Small intestine (tissue), 16 donors: ENCODE measurements at places on chromosomes 6 and 20. TPM values are rescaled to one million over a fixed set of nuclear protein-coding genes. Genes with fewer than 3 reads are reported as not detected.

FOXA2 gene
- polyA plus RNA-seq, result 0.45 TPM

DNA sequence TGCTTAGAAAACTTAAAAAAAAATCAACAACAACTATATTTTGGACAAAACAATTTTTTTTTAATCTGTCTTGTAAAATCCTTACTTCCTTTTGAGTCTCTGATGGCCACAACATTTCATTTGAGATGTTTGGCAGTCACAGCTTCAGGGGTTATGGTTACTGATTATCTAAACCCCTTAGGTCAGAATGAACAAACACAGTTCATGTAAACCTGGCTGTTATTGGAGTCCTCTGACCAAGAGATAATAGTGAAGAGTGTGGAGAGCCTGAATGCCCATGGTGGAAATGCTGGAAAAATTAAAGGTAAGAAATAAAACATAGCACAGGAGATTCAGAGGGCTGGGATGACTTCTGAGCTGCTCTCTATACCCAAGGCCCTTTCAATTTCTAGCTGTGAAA, 38.2 kb downstream of the TMX4 start:
- H3K27ac ChIP-seq, result no peak overlapping the region
- no peak overlapping the region for H3K4me3 ChIP-seq
- H3K4me1 ChIP-seq, result no peaks in the 10 kb centered on the region
- no peaks in the 10 kb centered on the region for H3K27me3 ChIP-seq
- DNase-seq, result no peak
- H3K36me3 ChIP-seq, result peaks cover 7% of the 10 kb centered on the region

APOM gene
- 32.8 TPM for polyA plus RNA-seq

DNA sequence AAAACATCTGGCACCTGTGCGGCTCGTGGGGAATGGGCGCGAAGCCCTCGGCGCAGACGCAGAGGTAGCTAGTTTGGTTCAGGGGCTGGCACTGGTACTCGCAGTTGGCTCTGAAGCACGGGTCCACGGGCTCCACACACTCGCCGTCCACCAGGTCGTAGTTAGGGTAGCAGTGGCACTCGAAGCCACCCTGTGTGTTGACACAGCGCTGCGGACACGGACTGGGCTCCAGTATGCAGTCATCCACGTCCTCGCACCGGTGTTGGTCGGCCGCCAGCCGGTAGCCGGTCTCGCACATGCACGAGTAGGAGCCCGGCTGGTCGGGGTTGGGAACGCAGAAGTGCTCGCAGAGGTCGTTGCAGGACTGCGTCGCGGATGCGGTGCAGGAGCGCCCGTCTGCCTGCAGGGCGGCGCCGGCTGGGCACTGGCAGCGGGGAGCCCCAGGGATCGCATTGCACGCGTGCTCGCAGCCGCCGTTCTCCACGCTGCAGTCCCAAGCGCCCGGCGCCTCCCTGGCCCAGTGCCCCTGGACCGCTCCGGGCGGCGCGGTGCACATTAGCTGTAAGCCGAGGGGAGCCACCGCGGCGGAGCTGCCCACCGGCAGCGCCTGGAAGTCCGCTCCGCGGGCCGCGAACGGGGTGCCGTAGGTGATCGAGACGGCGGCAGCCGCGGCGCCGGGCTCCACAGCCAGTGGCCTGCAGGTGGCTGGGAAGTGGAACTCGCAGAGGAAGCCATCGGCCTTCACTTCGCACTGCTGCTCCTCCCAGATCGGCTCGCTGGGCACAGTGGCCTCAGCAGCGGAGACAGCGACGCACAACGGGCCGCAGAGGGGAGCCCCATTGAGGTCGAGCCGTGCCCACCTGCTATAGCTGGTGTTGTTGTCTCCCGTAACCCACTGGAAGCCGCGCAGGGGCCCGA, 930 bp downstream of the THBD start:
- peaks cover 14% of the 10 kb centered on the region for H3K27me3 ChIP-seq
- H3K4me1 ChIP-seq, result peaks cover 13% of the 10 kb centered on the region
- H3K4me3 ChIP-seq, result peak overlapping the region; percentile 19
- no peaks in the 10 kb centered on the region for H3K36me3 ChIP-seq
- DNase-seq, result peak; percentile 24

BPIFA1 gene
- not detected for polyA plus RNA-seq

DNA sequence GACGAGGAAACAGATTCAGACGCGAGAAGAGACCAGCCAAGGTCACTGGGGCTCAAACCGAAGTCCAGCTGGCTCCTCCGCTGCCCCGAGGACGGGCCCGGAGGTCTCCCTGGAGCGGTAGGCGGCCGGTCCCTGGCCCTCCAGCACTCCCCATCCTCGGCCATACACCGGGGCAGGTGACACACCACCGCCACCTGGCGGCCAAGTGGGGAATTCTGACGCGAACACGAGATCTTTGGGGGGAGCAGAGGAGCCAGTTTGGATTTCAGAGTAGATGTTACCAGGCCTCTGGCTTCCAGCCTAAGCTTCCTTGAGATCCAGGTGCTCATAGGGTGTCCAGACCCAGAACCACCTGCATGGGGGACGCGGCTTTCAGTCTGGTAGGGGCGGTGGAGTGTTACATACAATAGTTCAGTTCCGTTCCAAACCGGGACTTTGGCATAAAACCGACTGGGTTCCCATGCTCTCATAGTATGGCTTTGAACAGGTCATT, 16.1 kb downstream of the BPIFB1 start:
- H3K4me3 ChIP-seq, result no peak overlapping the region
- no peak overlapping the region for H3K27ac ChIP-seq

GRCh38 chr6:36917541-36918193, 31.9 kb downstream of the C6orf89 start:
- H3K36me3 ChIP-seq, result peaks cover 17% of the 10 kb centered on the region
- peaks cover 9% of the 10 kb centered on the region for H3K4me1 ChIP-seq
- no peaks in the 10 kb centered on the region for H3K27me3 ChIP-seq
- H3K27ac ChIP-seq, result no peak overlapping the region
- no peak for DNase-seq

LRRN4 gene
- 0.15 TPM for polyA plus RNA-seq

- no peaks in the 10 kb centered on the region for H3K27me3 ChIP-seq
- DNase-seq, result no peak
- H3K4me3 ChIP-seq, result no peak overlapping the region
- peaks cover 6% of the 10 kb centered on the region for H3K36me3 ChIP-seq
These were observed 16.6 kb upstream of the MAPK13 start for GRCh38 chr6:36113703-36114102.

DNA sequence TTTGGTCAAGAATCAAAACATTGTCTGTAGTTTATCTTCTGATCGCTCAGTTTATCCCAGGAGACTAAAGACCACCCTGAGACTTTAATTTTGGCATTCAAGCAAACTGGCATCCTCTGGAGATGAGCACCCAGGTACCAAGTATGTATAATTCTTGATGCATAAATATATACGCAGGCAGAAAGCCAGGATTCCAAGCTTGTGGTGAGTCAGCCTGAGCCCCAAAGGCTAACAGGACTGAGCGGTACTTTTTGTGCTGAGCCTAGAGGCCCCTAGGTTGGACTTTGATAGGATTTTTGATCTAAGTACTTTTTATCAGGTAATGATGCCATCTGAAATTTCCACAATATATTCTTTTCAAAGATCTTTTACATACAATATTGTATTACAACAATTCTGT, 301.3 kb downstream of the TFAP2B start:
- no peaks in the 10 kb centered on the region for H3K36me3 ChIP-seq
- no peak overlapping the region for H3K27ac ChIP-seq
- no peaks in the 10 kb centered on the region for H3K27me3 ChIP-seq
- no peak overlapping the region for H3K4me3 ChIP-seq
- no peak for DNase-seq
- no peaks in the 10 kb centered on the region for H3K4me1 ChIP-seq

PPP1R18 gene
- polyA plus RNA-seq, result 13.6 TPM

GRCh38 chr6:138410972-138411880, 7.2 kb downstream of the HEBP2 start:
- peaks cover 20% of the 10 kb centered on the region for H3K36me3 ChIP-seq
- no peak for DNase-seq
- H3K27ac ChIP-seq, result no peak overlapping the region
- peaks cover 1% of the 10 kb centered on the region for H3K4me1 ChIP-seq

- peaks cover 47% of the 10 kb centered on the region for H3K36me3 ChIP-seq
- H3K27me3 ChIP-seq, result no peaks in the 10 kb centered on the region
- H3K4me3 ChIP-seq, result no peak overlapping the region
- H3K4me1 ChIP-seq, result no peaks in the 10 kb centered on the region
- H3K27ac ChIP-seq, result no peak overlapping the region
These were observed 17.3 kb downstream of the NSFL1C start for GRCh38 chr20:1449370-1449769.

CD93 gene
- 0.67 TPM for polyA plus RNA-seq

GRCh38 chr6:135319819-135320218, 138.7 kb downstream of the MYB start:
- no peaks in the 10 kb centered on the region for H3K4me1 ChIP-seq
- H3K27me3 ChIP-seq, result no peaks in the 10 kb centered on the region
- DNase-seq, result no peak
- no peak overlapping the region for H3K4me3 ChIP-seq

ETV7 gene
- polyA plus RNA-seq, result 7.4 TPM

DNA sequence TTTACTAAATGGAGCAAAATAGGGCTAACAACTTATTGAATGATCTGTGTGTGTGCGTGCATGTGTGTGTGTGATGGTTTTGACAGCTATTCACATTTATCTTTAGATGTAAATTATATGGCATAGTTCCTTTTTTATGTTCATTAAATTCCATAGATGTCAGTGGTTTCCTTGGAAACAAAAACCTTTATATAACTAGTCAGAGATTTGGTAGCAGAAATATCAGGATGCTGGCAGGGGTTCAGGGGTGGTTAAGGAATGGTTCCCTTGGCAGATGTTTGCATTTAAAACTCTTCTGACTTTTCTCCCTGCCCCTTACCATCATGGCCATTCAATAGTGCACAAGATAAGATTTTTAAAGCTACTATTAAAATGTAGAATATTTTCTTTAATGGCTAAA, 256.6 kb downstream of the PLCB1 start:
- H3K27ac ChIP-seq, result no peak overlapping the region
- no peak for DNase-seq
- no peak overlapping the region for H3K4me3 ChIP-seq
- H3K36me3 ChIP-seq, result no peaks in the 10 kb centered on the region
- H3K27me3 ChIP-seq, result no peaks in the 10 kb centered on the region

SNPH gene
- polyA plus RNA-seq, result 0.65 TPM

DNA sequence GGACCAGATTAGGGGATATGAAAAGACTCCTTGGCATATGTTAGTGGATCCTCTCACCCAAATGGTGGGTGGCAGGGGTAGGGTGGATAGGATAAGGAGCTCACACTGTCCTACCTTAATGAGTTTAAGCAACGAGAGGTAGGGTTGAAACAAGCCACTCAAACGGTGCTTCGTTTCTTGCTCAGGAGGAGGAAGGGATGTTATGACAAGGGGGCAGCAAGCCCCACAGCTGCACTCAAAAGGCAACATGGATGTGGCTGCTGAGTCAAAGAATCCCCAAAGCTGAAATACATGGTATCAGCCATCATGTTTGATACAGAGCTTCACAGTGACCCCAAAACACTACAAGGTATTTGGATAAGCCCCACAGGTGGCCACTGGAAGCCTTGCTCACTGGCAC, 8.4 kb upstream of the IDH3B start:
- H3K36me3 ChIP-seq, result no peaks in the 10 kb centered on the region
- no peak overlapping the region for H3K4me3 ChIP-seq

DNA sequence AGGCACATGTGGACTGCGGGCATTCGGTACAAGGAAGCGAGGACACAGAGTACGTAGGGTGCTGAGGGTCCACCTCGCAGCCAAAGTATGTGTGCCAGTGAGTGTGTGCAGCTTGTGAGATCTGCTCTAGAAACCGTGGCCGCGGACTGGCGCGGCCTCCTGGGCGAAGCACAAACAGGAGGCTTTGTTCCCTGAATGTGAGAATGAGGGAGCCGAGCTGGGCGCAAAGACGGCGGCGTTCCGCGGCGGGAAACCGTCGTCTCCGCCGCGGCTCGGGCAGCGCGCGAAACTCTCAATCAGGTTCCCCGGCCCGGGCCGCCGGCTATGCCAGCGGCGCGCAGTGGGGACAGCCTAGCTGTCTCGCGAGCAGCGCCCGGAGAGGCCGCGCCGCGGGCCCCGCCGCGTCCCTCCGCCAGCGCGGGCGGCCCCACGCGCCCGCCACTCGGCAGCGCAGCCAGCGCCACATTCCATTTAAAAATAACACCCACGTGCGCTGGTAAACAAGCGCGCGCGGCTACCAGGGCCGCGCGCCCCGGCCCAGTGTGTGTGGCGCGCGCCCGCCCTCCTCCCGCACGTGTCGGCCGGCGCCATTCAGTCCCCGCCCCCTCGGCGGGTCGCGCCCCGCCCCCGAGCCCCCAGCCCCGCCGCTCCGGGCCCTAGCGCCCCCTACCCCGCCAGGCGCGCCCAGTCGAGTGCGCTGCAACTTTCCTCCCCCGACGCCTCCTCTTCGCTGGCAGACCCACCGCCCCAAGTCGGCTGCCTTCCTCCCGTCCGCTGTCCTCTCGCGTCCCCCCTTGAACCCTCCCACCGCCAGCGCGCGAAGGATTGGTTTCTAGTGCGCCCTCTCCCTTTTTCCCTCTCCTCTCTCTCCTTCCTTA, 3.0 kb upstream of the FOXO3 start:
- H3K4me1 ChIP-seq, result peaks cover 5% of the 10 kb centered on the region
- H3K27me3 ChIP-seq, result no peaks in the 10 kb centered on the region
- peak; percentile 65 for DNase-seq
- no peaks in the 10 kb centered on the region for H3K36me3 ChIP-seq
- H3K4me3 ChIP-seq, result peak overlapping the region; percentile 60

GRCh38 chr6:148561629-148562028, 185.2 kb upstream of the UST start:
- no peaks in the 10 kb centered on the region for H3K27me3 ChIP-seq
- H3K4me1 ChIP-seq, result no peaks in the 10 kb centered on the region
- no peaks in the 10 kb centered on the region for H3K36me3 ChIP-seq
- no peak for DNase-seq
- no peak overlapping the region for H3K4me3 ChIP-seq

SRMS gene
- not detected for polyA plus RNA-seq
